ENCODE measurements at places on chromosomes 2 and 18.

- DNase-seq, result no peak
Observed at GRCh38 chr2:5697562-5697961, 5.4 kb downstream of the SOX11 start.

- DNase-seq, result no peak
Observed at GRCh38 chr2:236165842-236166795, 2.1 kb downstream of the GBX2 start.

GRCh38 chr2:121010998-121011397, 274.0 kb downstream of the TFCP2L1 start:
- DNase-seq, result no peak

DNA sequence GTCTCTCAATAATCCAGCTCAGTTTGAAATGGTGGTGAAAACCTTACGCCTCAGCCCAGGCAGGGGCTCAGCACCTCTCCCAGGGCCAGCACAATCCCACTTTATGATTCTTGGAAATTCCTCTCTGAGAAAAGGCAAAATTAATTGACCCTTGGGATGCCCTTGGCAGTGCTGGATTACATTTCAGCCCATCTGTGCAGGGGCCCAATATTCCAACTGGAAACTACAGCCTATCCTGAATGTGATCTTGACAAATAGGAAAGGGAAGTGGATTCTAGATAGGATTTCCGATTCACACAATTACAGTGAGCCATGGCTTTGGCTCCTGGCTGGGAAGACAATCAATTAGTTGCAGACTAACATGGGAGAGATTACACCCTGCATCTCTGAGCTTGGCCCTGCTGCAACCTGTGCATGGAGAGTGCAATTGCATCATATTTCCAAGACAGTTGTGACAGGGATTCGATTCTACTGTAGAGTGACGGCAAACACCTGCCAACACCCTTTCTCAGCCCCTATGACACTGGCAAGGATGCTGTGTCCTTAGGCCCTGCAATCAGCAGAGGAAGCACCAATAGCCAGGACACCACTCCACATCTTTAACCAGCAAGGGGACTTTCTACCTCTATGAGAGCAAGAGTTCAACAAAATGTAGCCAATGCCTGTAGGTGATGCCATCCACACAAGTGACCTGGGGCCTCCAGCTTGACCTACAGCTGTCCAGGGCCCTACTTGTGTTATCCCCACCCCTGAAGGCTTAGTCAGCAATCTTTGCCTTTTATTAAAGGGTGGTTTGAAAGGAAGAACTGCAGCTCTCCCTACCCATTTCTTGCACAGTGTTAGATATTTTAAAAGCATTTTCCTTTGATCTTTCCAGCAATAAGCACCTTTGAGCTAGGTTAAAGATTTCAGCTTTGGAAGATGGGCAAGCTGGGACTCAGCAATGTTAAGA, 187.2 kb upstream of the HS6ST1 start:
- DNase-seq, result no peak

DNA sequence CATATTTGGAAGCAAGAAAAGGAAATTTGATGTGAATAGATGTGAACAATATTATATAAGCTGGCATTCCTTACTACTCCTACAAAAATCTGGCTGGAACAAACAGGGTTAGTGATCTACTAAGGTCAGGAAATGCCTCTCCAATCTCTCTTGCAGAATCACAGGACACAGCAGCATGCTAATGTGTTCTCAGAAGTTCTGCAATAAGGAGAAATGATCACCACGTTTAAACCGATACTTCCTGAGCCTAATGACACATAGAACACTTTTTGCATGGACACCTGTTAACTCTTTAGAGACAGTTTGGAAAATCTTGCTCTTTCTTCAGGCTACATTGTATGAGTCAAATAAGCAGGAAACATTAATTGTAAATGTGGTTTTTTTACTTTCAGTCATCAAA, 89.6 kb upstream of the MAP3K20 start:
- DNase-seq, result no peak

DNA sequence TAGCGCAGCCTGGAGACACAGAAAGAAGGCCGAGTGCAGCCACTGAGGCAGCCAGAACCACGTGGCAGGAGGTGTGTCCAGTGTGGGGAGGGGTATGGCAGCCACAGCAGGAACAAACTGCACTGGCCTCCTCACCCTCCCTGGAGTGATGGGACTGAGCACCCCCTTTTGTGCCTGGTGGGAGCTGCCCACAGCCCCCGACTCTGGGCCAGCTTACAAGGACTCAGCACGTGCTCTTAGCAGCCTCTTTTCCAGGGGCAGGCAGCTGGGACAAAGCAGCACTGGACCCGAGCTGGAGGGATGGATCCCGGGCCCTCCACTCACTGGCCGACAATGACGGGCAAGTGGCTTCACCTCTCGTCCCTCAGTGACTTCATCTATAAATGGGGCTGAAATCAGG, 5.2 kb upstream of the KLF11 start:
- no peak for DNase-seq

DNA sequence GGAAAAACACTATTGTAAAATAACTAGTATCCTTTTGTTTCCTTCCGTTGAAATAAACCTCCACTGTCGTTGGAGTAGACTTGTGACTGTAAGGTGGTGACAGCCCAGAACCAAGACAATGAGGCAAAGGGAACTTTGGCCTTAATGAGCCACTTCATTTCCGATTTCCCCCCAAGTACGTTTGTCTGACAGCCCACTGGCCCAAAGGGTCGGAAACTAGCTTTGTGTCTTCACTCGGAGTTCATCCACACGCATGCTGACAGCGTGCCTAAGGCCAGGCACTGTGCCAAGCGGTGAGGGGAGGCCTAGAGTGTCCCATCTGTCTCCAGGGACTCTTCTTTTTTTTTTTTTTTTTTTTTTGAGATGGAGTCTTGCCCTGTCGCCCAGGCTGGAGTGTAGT, 21.0 kb downstream of the HJURP start:
- DNase-seq, result no peak

DNA sequence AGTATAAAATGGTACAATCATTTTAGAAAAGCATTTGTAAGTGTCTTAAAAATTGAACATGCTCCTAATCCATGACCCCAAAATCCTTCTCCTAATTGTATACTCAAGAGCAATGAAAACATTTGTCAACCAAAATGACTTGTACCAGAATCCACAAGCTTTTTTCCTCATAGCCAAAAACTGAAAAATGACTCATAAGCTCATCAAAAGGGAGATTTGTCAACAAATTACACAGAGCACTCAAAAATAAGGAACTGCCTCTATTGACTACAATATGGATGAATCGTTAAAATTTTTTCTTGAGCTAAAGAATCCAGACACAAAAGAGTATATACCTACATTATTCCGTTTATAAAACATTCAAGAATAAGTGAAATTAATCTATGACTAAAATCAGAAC, 544.8 kb downstream of the ARHGAP15 start:
- no peak for DNase-seq

DNA sequence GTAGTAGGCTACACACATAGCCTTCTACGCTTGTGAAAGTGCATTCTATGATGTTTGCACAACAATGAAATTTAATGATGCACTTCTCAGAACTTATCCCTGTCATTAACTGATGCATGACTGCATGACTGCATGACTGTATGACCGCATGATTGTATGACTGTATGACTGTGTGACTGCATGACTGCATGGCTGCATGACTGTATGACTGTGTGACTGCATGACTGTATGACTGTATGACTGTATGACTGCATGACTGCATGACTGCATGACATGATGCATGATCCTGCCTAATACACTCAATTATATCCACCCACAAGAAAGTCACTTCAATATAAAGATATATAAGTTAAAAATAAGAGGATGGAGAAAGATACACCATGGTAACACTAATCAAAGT, 365.4 kb upstream of the FSIP2 start:
- DNase-seq, result no peak

- no peak for DNase-seq
Observed at GRCh38 chr18:57856557-57857280, 53.6 kb upstream of the ATP8B1 start.

DNA sequence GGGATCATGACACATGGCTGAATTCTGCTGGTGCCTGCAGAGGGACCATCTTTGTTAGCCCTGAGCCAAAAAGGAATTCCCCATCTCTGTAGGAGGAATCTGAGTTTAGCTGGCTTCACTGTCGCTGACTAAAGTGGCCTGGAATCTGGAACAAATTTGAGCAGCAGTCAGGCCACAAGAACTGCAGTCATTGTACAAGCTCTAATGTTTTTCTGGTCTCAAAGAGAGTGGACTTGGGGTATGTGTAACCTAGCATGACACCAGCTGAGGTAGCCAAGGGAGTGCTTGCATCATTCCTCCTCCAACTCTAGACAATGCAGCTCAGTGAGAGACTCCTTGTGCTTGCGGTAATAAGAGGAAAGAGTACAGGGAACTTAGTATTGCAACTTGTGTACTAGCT, 539.1 kb upstream of the LRRTM4 start:
- no peak for DNase-seq

DNA sequence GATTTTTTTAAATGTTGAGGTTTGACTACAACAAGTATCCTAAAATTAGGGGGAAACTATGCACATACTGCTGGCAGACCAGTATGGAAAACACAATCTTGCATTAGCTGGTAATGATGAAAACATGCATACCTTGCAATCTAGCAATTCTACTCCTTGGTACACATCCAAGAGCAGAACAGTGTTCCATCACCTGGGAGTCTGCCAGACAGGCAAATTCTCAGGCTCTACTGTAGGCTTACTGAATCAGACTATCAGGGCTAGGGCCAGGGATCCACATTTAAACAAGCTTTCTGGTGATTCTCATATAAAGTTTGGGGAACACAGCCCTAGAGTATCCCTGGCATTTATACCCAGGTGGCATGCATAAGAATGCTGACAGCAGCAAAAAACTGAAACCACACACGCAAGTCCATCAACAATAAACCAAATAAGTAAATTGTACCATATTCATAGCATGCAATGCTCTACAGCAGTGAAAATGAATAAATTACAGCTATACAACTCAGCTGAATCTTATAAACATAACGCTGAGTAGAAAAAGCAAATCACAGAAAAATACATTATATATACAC, 13.6 kb downstream of the CDH2 start:
- no peak for DNase-seq

DNA sequence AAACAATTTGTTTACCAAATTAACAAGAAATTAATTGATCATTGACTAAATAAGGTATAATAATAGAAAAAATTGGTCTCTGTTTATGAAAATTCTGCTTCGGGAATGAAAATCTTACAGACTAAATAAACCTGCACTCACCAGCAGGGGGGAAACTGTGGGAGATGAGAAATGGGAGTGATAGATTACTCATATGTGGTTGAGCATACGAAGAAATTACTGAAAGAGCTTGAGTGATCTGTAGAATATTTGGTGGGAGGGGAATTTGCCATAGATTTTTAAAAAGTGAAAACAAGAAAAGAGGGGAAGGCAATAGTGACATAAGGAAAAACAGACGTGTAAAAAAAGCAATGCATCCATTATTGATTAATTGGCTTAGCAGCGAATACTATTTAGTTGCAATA, 2.2 kb downstream of the HMSD start:
- DNase-seq, result peak; percentile 64

GRCh38 chr2:1738163-1738562, 6.2 kb downstream of the PXDN start:
- no peak for DNase-seq

DNA sequence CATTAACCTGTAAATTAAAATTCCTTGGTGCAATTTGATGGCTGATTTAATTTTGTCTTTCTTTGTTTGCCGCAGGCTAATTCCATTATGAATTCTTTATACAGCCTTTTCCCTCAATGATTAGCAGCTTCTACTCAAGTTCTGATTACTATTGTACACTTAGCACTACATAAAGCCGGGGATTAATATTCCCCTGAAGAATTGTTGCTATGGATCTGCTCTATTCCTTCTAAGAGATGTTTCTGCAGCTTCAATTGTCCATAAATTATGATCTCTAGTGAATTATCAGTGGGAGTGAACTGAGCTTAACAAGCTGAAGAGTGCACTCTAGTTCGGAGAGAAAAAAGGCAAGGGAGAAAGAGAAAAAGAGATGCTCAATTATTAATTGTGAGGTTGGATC, 433.7 kb upstream of the SPRED2 start:
- no peak for DNase-seq

DNA sequence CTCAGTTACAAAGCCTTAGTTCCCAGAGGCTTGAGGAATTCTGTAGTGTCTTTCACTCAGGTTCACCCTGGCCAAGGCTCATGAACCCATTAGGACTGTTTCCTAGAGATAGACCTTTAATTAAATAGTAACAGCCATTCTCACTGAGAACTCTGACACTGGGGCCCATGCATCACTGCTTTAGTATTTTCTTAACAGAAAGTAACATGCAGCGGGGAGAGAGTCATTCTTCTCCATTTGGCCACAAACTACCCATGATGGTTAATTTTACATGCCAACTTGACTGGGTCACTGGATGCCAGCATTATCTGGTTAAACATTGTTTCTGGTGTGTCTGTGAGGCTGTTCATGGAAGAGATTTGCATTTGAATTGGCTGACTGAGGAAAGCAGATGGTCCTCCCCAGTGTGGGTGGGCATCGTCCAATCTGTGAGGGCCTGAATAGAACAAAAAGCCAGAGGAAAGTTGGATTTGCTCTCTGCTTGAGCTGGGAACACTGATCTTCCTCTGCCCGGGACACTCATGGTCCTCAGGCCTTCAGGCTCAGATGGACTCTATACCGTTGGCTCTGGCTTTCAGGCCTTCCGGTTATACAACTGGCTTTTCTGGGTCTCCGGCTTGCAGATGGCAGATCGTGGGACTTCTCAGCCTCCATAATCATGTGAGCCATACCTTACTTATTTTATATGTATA, 5.6 kb upstream of the CPLX4 start:
- DNase-seq, result no peak

DNA sequence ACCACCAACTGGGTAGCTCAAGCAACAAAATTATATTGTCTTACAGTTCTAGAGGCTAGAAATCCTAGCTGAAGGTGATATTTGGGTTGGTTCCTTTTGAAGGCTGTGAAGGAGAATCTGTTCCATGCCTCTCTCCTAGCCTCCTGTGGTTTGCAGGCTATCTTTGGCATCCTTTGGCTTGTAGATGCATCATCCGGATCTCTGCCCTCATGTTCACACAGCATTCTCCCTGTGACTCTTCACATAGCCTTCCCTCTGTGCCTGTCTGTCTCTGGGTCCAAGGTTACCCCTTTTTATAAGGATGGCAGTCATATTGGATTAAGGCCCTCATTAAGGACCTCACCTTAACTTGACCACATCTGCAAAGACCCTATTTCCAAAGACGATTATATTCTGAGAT, 78.6 kb upstream of the MAP3K20 start:
- DNase-seq, result no peak

- no peak for DNase-seq
Observed at GRCh38 chr18:69737851-69738250, 209.8 kb downstream of the CD226 start.

DNA sequence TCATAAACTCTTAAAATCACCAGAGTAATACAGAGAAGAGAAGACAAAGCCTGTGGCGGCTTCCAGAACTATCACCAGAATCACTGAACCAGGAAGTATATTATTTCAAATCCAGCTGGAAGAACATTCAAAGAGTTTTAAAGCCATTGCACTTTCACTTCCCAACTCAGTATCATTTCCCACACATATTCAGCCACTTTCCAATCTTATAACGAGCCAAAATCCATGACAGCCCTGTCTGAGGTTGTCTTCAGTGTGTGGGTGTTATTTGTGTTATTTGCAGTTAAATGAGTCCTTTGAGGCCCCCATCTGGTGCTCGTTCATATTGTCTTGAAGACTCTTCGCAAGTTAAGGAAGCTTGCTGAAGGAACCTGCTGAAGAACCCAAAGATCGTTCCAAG, 559.9 kb downstream of the TSN start:
- no peak for DNase-seq
